Midbrain (tissue), 1 donor: ENCODE measurements at places on chromosomes 7 and 10.

DNA sequence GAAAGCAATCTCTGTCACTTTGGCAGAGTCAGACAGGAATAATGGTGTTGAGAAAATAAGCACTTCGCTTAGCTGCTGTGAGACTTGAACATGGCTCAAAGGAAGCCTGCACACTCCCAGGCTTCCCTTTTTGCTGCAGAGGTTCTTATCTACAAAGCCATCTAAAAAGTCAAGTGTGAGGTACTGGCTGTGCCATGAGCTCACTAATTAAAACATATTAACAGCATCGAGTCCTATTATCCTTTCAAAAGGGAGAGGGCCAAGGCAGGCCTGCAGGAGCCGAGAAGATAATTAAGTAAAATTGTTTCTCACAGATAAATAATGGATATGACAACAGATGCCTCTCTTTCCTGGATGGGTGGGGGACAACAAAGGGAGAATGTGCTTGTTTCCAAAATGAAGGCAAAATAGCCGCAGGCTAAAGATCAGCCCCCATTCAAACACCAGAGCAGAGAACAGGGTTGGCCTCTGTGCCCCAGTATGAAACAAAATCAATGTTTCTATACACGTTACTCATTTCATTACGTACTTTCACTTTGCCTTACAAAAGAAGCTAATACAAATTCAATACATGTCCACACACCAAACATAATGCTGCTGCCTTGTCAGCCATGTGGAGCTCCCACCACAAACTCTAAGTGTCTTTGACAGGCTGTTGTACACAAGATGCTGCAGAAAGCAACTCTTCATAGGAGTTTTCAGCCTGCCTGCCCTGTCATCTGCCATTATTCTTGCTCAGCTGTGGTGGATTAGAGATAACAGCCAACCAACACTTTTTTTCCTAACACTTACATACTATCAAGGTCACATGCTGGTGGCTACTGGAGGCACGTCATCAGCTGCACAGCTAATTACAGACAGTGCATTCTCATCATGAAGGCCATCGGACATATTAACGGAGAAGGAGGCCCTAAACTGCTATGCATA is 55.3 kb downstream of the ELAPOR2 start:
- peak; percentile 29 for DNase-seq

GRCh38 chr7:21367081-21367480 is 60.8 kb upstream of the SP4 start:
- DNase-seq: no peak

DNA sequence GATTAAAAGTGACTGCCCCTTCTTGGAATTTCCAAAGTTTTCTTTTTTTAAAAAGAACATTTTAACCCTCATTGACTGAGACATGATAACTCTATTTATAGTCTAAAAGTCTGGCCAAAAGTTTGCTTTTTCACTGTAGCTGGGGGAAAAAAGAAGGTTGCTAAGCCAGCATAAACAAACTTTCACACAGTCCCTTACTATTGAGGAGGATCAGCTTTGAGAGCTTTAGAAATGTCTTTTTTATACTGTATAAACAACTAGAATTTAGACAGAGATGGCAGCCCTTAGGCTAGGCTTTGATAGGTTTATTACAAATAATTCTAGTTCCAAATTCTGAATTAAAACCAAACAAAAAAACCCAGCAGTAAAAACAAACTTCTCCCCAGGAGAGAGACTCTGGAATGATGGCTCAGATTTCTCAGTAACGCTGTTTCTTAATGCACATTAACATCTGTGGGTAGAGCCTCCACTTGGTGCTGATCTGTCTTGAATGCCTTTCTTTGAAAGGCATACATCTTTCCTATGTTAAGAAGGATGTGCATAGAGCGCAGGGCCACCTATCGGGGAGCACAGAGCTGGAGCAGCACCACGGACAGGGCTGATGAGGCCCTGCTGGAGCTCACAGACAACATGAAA is 100.9 kb upstream of the PDLIM1 start:
- DNase-seq: no peak

DNA sequence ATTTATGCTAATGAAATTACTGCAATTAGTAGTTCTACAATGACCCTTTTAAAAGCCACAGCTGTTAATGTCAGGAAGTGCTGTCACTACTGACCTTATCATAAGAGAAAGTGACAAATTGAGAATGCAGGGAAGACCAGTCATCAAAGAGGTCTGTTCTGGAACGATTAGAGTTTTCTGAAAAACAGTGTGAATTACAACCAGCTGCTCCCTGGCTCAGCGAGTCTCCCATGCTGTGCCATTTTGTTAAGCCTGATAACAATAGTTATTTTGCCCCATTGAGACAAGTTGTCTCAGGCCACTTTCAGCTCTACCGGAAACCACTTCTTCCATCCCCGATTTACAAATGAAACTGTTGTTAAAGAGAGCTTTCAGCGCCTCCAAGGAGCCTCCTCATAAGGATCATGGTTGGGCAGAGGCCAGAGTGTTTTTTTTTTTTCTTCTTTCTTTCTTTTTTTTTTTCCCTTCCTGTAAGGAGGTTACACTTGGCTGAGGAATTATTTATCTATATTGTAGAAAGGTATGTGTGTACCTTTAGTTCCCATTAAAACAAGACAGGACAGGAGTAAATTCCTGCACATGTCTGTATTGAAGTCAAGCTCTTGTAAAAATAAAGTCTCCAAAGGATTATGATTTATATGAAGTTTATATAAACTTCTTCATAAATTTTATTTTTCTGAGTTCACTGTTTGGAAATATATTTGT is 173.6 kb downstream of the CDCA7L start:
- DNase-seq: peak; percentile 29

DNA sequence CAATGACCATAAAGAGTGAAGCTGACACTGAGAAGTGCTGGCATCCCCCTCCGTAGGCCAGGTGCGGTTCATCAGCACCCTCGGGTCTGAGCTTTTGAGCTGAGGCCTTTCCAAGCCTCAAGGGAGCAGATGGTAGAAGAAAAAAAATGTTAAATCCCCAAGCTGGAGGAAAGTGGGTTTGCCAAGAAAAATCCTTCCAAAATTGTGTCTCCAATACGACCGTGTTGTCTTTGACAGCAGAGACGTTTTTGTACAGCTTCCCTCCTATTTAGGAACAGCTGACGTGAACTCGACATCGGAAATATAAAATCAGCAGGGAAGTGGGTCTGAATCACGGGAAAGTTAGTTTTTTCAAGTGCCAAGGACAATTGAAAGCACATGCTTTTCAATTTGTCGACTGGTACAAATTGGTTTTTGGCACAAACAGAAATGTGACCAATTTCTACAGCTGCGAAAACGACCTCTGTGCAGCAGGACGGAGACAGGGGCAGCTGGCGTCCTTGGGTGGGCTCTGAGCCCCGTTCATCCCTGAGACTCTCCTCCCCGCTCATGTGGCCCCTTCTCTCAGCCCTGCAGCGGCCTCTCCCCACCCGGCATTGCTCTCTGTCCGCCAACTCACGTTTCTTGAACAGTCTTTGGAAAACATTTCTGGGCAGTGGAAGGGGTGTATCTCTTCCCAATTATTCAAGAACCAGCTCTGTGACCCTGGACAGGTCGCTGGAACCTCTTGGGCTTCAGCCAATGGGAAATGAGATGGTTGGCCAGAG is 89.9 kb downstream of the PAXIP1 start:
- peak; percentile 28 for DNase-seq

GRCh38 chr7:14047709-14048399 is 58.4 kb upstream of the ETV1 start:
- no peak for DNase-seq

GRCh38 chr7:92611735-92612134 is 21.5 kb upstream of the FAM133B start:
- no peak for DNase-seq

DNA sequence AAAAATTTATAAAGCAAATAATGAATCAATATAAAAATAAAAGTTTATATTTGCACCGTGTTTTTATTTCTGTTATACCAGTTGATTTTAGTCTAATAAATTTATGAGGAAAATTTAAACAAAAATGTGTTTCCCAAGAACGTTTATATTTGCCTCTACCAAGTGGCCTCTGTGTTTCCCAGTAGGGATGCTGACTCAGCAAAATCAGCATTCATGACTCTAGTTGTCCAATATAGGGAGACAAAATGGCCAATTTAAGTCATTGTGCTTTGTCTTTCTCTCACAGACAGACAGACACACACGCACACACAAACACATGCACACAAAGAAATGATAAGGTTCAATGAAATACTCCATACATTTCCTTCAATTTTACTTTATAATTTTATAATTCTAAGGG is 942.5 kb upstream of the ZWINT start:
- DNase-seq: peak; percentile 10

DNA sequence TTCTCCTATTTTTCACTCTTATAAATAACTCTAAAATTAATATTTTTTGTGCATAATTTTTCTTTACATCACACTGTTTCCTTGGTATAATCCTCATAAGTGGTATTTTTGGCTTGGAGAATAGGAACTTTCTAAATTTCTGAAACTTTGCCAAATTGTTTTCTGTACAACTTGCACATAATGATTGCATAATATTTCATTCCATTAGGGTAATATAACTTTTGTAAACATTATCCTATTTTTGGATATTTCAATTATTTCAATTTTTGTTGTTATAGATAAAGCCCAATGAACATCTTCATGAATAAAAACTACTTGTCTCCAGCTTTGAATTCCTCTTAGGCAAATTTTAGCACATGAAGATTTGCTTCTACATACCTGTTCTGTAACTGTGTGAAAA is 135.9 kb downstream of the ELAPOR2 start:
- no peak for DNase-seq

- DNase-seq: no peak
These were observed 3.9 kb upstream of the PURB start for GRCh38 chr7:44889086-44889781.

DNA sequence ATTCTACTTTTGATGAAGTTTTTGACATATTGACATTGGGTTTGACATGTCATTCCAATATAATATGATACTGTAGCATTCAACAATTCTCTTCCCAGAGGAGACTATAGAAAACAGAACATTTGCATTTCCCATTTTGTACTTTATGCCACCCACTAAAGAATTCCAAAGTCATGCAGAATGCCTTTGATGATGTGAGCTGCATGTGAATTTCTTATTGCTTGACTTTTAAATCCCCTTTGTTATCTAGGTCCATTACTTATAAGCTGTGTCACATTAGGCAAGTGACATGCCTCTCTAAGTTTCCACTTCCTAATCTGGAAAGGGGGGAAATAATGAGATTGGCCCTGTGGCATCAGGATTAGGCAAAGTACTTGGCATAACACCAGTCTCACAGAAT is 436.7 kb downstream of the AUTS2 start:
- no peak for DNase-seq

- no peak for DNase-seq
These were observed 111.1 kb downstream of the EBF3 start for GRCh38 chr10:129852829-129853561.

DNA sequence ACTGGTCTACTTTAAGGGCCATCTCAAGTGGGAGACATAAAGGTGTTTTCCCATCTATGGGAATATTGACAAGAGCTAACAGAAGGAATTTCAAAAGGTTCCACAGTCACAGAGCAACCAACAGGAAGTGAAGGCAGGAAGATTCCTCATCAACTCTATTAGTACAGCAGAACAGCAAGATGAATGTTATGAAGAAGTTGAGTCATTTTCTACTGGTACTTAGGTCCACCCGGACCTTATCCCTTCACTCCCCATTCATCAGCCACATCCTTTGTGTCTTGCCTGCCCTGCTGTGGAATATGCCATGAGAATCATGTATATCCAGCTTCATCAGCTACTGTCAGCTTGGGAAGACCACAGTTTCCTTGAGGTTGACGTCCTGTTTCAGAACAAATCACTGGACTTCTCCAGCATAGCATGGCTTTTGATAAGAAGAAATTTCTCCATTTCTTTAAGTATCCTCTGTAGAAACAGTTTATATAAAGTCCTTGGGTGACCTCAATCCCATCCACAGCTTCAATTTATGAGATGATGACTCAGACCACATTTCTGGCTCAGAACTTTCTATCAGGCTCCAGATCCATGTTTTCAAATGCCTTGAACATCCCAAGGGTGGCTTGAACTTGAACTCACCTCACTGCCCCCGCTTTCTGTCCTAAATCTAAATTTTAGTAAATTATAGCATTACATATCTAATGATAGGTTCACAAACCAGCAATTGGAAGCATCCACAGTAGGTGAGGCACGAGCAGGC is 84.9 kb upstream of the AGK start:
- DNase-seq: no peak

- DNase-seq: no peak
These were observed 442.3 kb upstream of the AKR1E2 start for GRCh38 chr10:4383651-4384098.

DNA sequence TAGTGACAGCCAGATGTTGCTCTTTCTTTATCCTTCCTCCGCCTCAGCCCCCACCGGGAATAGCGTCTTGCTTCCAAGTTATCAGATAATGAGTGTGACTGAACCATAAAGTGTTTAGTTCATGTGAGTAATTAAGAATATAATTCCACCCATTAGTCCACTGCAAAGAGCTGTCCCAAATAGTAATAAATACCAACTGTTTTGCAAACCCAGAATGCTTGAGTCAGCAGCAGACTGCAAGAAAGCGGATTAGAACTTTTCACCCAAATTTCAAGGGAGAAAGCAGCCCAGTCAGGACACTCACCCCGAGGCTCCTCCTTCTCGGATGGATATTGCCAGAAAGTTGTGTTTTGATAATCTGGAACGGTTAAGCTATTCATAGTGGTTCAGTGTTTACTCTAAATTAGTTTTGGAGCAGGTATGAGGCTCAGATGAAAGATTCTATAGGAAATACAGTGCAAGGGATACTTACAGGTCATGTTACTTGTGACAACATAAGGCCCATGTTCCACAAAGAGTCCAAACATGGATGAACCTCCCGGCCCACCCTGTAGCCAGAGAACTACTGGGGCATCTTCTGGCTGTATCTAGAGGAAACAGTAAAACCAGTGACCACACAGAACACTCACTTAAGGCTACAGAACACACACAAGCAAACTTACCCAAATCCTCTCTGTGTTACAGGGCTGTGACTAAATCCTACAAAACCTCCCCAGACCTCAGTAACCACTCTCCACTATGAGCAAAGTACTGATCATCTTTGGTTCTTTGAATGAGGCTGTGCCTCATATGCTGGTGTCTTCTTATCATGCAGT is 50.5 kb downstream of the CPVL start:
- DNase-seq: no peak

DNA sequence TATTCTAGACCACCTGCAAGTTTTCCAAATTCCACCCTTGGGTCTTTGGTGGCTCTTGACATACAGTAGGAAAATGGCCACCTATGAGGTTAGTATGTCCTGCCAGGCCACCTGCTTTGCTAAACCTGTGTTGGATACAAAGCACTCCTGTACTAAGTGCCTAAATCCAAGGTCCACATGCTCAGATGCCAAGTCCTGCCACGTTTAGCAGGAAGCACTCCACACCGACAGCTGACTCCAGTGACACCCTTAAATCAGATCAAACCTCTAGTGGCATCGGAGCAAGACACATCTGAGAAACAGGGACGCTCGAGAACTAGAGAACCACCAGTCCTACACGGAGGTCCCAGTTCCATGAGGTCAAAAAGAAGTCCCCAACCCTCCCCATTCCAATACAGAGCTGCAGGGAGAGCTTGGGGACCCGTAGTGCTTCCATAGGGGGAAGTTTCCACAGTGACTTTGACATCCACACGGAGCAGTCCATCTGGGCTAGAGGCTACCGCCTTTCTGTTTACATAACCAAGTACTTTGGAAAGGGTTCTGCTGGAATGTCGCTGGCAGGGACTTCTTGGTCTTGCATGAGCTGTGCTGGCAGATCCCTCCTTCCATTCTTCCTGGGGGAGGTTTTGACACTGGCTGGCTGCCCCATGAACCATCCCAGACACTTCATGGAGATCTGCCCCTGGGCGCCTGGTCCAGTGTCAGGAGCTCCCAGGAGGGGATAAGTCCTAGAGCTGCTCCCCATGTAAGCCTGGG is 290.6 kb downstream of the PRPF18 start:
- DNase-seq: peak; percentile 20

GRCh38 chr7:98418271-98418635 is 17.4 kb upstream of the BAIAP2L1 start:
- DNase-seq: no peak
